ENCODE measurements at places on chromosomes 4 and X. TPM values are rescaled to one million over a fixed set of nuclear protein-coding genes. Genes with fewer than 3 reads are reported as not detected.

Gene TSPAN6
- 111 TPM for total RNA-seq

Gene RGN
- not detected for total RNA-seq

Gene RAB33A
- not detected for total RNA-seq

Gene NXF2B
- not detected for total RNA-seq

Gene SPOCK3
- total RNA-seq, result not detected

Gene GPRASP1
- 0.43 TPM for total RNA-seq

Gene RNF150
- total RNA-seq, result 0.18 TPM

Gene TENM3
- not detected for total RNA-seq

Gene FLNA
- total RNA-seq, result 832 TPM

Gene DCX
- total RNA-seq, result not detected

Gene RPL9
- 4,926 TPM for total RNA-seq
